ENCODE measurements at places on chromosomes 2 and 18. TPM values are rescaled to one million over a fixed set of nuclear protein-coding genes. Genes with fewer than 3 reads are reported as not detected.
A peak's percentile ranks its signal among the peaks of the same experiment; 100 is the strongest.

Gene DHRS9
- 9.8 TPM for total RNA-seq

- no peak for DNase-seq
These were observed 40.2 kb downstream of the SLC14A1 start for GRCh38 chr18:45764000-45764686.

DNA sequence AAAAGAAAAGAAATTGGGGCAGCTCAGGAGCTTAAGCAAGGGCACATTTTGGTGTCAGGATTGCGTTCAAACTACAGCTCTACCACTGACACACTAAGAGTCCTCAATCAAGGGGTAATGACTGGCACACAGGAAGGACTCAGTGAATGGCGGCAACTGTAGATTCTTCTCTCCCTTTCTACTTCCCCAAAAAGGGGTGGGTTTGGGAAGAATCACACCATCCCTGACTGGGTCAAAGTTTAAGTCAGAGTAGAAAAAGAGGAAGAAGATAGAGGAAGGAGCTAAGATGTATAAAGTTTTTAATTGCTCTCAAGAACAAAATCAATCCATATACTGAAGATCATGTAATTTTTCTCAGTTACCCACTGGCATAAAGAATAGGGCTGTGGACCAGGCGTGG is 2.6 kb downstream of the NLRC4 start:
- no peak for DNase-seq

Gene ITM2C
- 18.4 TPM for total RNA-seq

Gene RAB6C
- not detected for total RNA-seq

- DNase-seq: no peak
These were observed 107.7 kb downstream of the KCTD1 start for GRCh38 chr18:26440644-26441043.

DNA sequence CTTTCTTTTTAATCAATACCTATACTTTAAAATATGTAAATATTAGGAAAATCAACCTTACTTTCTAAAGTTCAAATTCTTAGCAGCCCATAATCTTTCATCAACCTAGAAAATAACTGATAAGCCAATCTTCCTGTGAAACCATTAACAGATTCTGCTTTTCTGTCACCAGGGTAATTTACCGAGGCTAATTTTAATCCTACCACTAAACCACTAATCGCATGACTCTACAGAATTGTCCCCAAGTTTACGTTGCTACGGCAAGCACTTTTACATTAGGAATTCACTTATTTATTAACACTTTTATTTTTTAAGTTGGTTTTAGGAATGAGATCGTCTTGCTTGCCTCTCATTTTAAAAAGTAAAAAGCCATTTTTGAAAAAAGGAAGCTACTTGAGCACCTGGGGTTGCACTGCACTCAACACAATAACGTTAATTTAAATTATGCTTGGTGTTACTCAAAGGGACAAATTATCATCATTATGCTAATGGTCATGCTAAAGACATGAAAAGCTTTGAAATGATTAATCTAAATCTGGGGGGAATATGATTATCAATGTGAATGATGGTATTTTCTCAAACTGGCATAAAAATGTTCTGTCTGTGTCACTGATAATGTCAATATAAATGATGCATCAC is 10.2 kb downstream of the ZNF516 start:
- DNase-seq: no peak

DNA sequence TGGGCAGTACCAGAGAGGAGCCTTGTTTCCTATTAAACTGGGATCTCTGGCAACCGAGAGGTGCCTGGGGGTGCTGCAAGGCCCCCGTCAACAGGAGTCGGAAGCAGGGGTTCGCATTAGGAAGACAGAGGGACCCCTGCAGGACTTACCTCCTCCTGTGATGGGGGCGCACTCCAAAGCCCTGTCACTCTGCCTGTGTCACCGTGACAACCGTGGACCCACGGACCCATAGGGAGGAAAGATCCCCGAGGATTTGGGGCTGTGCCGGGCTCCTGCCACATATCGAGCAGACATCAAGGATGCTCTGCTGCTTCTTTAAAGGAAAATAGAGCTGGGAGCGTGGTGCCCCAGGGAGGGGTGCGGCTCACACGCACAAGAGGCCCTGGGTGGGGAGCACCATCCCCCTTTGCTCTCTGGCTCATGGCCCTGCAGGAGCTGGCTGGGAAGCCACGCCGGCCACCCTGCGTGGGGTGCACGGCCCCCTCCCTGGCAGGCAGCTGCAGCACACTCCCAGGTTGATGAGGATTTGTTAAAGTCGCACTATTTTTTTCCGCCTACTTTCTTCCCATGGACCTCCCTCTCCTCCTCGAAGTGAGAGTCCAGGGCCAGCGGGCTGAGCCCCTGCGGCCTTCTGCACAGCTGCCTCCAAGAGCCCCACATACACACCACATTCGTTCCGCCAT is 167.5 kb downstream of the TWIST2 start:
- DNase-seq: peak; percentile 29

- DNase-seq: no peak
These were observed 143.4 kb upstream of the CYP26B1 start for GRCh38 chr2:72291059-72291458.

GRCh38 chr2:134912361-134912760 is 6.3 kb upstream of the CCNT2 start:
- no peak for DNase-seq

DNA sequence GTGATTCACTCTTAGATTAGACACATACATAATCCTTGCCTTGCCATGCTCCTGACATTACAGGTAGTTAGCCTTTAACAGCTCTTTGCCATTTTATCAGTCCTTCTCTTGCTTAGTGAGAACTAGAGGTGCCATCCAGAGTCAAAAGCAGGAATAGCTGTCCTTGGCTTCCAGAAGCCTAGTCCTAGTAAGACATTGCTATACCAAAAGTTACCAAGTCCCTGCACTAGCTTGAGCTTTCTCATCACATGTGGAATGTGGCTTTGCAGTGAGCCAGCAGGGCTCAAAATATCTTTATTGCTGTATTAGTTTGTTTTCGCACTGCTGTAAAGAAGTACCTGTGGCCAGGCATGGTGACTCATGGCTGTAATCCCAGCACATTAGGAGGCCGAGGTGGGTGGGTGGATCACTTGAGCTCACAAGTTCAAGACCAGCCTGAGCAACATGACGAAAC is 104.7 kb upstream of the NOSTRIN start:
- no peak for DNase-seq

GRCh38 chr2:101622210-101623030 is 75.1 kb upstream of the MAP4K4 start:
- no peak for DNase-seq

Measured in cardiac septum (tissue), 1 donor.